Activated CD8-positive, alpha-beta memory T cell treated with anti-CD3 and anti-CD28 coated beads for 1 hour (primary cell): ENCODE measurements at places on chromosomes 2 and 18.

- no peak for DNase-seq
These were observed 23.3 kb downstream of the OTOF start for GRCh38 chr2:26454561-26455001.

DNA sequence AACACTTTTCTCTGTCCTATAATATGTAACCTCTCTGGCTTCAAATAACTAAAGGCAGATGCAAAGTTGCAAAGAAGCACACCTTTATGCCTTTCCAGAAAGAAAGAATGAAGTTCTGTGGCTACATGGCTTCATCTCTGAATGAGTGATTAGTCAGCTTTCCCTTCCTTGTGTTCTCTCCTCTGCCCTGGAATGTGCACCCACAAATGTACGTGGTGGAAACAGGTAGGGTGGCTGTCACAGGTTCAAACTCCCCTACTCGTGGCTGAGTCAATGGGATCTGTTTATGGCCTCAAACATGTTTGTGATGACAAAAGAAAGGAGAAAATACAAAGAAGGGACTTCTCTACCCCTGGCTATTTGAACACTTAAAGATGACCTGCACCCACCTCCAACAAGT is 55.5 kb upstream of the ACVR2A start:
- no peak for DNase-seq

- DNase-seq: no peak
These were observed 684.0 kb upstream of the ZEB2 start for GRCh38 chr2:145203891-145204290.

DNA sequence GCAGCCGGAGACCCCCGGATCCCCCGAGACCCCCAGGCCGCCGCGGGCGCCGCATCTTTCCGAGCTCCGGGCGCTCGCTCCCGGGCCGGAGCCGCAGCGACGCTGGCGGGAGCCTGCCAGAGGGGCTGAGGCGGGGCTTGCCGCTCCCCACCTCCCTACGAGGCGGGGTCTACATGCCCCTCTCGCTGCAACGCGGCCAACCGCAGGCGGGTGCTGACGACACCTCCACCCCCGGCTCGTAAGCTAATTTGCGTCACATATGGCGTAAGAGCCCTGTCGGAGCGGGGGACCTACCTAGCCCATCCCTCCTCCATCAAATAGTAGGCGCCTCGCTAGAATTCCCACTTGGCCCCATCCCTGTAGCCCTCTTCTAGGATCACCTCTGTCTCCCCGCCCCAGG is at the start of gene PTPRN:
Gene PTPRN (minus strand): TSS at position 124 of the 400 bp plus-strand sequence. CDS start 69 bp downstream, at position 55.
- no peak for DNase-seq

DNA sequence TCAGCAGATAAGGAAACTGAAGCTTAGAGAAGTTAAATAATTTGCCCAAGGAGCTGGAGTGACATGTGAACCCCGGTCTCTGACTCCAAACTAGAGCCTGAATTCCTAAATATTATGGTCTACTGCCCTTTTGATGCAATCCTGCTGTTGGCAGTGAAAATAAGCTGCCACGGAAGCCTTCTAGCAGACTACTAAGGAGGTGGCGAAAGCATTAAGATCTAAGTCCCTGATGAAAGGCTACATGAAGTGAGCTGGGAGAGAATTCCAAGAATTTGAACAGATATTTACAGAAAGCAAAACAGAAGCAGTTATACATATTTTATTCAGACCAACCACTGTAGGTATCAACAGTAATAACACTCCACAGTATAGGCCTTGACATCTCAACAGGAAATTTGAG is 28.1 kb downstream of the TRMT61B start:
- no peak for DNase-seq

GRCh38 chr2:70255637-70256314 is 2.2 kb upstream of the PCYOX1 start:
- no peak for DNase-seq

DNA sequence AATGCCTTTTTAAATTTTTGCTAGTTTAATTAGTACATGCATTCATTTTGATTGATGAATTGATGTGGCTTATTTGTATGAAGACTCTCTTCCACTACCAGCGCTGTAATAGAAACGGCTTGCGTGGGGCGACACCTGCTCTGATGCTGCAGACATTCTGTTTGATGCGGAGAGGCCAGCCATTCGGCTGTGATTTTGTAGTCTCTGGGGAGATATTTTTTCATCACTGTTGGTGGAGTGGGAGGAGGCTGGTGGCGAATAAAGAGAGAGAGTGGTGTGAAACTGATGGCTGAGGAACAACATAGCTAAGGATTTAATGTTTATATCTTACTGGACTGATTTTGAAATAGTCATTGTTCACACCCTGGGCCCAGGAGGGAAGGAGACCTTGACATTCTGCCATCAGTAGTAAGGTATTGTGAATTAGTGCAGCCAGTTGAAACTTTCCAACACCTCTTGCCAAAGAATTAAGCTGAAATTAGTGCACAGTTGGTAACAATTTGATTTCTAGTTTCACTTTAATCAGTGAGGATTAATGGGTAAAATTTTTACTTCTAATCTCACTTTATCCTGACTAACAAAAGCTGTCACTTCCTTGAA is 224.1 kb downstream of the MTX2 start:
- no peak for DNase-seq

DNA sequence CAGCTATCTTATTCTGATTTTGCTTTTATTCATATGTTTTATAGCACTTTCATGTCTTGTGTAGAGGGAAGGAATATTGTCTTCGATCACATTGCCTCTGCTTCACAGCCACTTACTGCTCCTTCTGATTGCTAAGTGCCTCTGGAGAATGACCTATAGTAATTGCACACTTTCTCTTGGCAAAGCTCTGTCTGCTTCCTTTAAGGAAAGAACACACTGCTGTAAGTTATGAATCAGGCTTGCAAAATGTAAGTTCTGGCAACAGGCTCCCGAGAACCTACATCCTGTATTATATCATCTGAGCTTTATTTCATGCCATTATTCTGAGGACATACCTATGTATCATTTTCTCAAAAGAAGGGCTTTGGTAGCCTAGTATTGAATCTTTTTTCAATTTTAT is 170.7 kb downstream of the ZNF804A start:
- no peak for DNase-seq

DNA sequence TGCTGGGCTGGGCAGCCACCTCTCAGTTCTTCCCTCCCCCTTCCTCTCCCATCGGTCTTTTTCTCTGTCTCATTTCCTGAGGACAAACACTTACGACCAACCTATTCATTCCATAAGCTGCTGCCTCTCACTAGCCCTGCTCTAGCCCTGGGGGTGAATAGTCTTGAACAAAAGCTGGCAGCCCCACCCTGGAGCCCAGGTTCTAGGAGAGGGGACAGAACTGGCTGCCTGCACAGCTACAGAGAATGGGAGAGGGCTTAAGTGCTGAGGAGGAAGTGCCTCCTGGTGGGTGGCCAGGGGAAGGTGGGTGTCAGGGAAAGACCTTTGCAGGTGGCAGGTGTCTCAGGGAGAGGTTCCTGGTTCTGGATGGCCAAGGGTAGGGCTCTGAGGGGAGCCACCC is 22.8 kb downstream of the ANO7 start:
- no peak for DNase-seq

DNA sequence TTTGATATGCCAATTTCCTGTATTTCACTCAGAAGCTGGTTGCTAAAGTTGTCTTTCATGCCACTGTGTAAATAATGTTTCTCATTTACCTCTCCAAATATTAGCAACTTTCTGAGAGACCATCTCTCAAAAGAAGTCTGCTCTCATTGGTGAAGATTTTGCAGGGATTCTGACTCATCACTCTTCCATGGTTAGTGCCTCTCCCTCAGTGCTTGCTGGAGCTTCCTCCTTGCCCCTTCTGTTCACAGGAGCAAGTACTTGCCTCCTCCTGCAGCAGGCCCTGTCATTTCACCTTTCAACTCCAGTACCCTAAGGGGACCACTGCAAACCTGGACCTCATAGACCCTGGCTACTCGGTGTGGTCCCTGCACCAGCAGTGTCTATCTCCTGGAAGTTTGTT is 168.8 kb downstream of the ZNF385B start:
- DNase-seq: no peak

GRCh38 chr2:42832289-42832634 is 39.9 kb upstream of the HAAO start:
- no peak for DNase-seq

GRCh38 chr2:126822921-126823320 is 75.8 kb upstream of the TEX51 start:
- no peak for DNase-seq

GRCh38 chr2:120722246-120722567 is 13.5 kb upstream of the GLI2 start:
- DNase-seq: no peak

DNA sequence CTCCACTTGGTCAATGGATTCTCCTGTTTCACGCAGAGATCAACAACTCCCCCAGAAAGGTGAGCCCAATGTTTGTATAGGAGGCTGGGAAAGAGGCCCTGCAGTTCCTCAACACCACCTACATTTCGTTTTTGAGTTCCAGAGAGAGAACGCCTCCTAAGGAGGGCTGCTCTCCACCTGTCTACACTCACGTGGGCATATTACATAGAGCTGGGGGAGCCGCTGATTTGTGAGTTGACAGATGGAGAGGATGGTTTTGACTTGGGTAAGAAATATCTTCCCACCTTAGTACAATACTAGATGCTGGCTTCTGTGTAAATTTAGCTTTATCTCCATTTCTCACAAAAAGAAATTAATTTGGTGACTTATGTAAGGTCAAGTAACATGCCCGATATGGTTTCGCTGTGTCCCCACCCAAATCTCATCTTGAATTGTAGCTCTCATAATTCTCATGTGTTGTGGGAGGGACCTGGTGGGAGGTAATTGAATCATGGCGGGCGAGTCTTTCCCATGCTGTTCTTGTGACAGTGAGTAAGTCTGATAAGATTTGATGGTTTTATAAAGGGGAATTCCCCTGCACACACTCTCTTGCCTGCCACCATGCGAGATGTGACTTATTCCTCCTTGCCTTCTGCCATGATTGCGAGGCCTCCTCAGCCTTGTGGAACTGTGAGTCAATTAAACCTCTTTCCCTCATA is 274.5 kb upstream of the PXDN start:
- DNase-seq: no peak

DNA sequence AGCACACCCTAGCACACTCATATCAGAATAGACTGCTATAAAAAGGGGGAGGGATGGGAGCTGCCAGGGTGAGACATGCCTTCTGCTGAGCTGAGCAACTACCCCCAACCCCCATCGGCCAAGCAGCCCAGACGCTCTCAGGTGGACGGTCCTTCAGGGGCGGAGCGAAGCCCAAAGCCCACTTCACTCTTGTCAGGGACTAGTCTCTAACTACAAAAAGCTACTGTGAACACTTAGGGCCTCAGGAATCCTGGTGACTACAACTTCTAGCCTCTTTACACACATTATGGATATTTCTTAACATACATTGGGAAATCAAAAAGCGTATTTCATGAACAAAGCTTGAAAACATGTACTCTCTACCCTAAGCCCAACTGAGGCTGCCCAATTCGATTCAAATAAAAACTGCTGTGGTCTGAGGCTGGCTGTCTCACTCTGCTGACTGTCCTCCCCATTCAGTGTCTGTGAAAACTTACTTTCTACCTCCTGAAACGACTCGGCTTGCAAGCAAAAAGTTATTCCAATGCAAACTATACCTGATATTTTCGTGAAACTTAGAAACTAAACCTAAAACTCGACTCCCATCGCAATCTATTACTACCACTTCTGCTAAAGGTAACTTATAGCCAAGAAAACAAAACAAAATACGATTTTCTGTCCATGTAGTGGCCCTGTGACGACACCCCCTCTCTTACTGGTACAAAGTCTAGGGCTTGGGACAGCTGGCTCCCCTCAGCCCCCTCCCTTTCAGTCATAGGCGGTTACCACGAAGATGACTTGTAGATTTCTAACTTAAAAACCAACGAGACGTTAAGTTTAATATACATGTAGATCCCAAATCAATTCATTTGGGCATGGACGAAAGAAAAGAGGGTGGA is 1.2 kb downstream of the SERTAD2 start:
- no peak for DNase-seq

DNA sequence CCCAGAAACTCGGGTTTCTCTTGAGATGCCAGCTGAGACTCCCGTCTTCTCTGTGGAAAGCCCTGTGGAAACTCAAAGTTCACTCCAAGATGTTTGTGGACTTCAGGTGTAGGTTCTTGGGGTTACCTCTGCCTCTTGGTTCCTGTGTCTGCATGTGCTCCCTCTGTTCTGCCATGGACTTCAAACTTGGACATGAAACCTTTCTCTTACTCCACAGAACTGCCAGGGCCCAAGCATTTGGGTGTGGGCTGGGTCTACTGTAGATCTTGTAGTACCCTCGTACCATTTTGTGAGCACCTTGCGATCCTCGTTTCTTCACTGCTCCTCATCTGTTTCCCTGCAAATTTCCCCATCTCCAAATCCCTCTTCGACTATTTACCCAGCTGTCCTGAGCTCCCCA is 175.5 kb downstream of the HAUS1 start:
- DNase-seq: no peak

GRCh38 chr18:26553943-26554342 is 5.6 kb upstream of the KCTD1 start:
- no peak for DNase-seq

GRCh38 chr2:186477790-186478189 is 8.3 kb upstream of the ZC3H15 start:
- no peak for DNase-seq

DNA sequence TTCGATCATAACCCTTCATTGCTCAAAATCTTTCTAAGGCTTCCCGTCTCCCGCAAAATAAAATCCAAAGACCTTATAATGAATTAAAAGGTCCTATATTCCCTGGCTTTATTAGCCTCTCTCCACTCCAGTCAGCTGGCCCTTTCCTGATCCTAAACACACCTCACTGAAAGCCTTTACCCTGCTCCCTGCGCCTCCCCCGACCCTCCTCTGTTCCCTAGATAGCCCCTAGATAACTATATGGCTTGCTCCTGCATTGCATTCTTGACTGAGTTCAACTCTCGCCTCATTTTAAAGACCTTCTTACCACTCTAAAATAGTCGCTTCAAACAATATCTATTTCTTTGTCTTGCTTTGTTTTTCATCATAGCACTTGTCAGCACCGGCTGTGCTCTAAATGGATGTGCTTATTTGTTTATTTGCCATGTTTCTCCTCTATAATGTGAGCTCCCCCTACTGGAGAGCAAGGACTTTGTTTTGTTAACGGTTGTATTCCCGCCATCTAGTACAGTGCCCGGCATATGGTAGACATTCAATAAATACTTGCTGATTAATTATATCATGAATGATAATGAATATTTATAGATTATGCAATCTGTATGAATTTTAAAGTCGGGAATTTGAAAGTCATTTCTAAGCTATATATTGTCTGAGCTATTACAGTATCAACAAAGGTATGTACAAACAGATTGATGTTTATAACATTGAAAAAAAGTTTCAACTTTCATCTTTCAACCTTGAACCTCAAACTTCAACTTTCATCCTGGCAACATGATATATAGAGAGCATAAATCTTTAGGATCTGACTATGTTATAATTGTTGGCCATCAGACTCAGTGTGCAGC is 32.4 kb upstream of the VIT start:
- DNase-seq: no peak

- no peak for DNase-seq
These were observed at the start of gene PROKR1 for GRCh38 chr2:68643011-68643873. TSS of gene PROKR1 (plus strand) at chr2:68643579. CDS start at chr2:68645822, 2,243 bp downstream.
